Caco-2 (cell line): ENCODE measurements at places on chromosomes 5 and 9.

DNA sequence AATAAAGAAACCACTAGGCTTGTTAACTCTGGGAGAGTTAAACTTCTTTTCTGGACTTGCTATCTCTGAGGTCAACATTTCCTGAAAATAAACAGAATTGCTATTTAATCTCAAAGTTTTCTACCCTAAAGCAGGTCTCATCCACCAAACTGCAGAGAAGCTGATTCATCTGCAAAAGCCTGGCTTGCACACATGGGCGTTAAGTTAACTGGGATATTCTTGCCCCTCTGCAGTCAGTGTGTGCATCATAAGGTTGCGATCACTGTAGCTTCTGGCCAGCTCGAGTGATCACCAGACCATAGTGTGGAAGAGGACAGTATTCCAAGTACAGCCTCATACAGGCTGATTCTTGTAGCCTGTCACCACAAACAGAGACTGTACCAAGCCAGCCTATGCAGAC lies 99.2 kb downstream of the SPOCK1 start:
- no peak for DNase-seq

DNA sequence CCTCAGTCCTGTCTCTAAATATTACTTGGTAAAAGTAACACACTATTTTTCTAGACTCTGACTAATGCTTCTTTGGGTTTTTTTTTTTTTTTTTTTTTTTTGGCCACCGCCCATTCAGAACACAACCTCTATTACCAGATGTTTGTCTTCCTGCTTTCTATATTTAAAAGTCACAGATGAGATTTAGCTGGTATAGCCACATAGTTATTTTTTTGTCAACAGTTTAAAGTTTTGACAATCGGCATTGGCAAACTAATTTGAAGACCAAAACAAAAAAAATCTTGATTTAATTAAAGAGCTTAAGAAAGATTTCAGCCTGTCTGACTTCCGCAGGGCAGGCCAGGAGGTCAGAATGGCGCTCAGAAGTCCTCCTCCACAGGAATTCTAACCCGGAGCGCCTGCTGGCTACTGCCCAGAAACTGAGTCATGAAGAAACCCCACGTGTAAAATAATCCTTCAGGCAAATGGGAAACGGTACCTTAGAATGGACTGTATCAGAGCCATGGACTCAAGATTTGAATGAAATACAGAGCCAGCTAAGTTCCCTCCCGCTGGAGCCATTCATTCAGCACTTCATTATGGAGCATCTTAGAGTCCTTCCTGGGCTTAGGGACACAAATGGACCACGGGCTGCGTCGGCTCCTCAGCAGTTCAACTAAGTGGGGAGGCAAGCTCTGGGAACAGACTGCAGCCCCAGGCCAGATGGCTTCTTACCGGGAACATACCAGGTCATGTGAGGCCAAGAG lies 55.6 kb downstream of the PTPDC1 start:
- DNase-seq: no peak

GRCh38 chr9:127347831-127348776 lies 48.9 kb upstream of the SLC2A8 start:
- DNase-seq: no peak

GRCh38 chr5:63220244-63220643 lies 641.6 kb downstream of the LRRC70 start:
- no peak for DNase-seq
